ENCODE measurements at places on chromosomes 4 and X. TPM values are rescaled to one million over a fixed set of nuclear protein-coding genes. Genes with fewer than 3 reads are reported as not detected.

DNA sequence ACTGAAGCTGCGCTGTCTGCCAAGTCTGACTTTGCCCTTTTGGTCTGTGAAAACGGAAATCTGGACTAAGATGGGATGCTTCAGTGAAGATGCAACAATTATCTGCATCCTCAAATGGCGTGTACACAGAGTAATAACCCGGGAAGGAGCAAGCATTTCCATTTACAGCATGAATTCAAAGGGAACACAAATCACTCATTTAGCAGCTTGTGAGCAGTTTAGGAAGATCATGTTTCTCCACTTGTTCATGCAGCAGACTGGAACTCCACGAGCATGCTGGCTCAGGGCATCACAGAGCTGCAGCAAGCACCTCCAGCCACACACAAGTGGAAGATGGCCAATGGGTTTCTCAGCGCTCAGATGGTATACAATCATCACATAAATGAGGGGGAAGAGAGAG is 175.5 kb downstream of the NLGN4X start:
- no peaks in the 10 kb centered on the region for H3K27me3 ChIP-seq
- peak overlapping the region; percentile 32 for H3K27ac ChIP-seq

DNA sequence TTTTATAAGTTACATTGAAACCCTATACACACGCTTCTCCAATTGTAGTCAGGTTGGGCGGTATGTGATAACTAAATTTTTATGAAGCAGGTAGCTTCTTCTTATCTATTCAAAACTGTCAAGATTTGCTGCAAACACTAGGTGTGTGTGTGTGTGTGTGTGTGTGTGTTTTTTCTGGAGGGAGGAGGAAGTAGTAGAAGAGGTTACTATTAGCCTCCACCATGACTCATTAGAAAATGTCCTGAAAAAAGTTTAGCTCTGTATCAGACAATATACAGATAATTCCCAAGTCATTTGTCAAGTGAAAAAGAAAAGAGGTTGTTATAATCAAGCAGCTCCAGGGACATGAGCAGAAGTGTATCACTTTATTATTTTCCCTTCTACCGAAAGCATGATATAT is 33.9 kb downstream of the PCDH7 start:
- no peak for DNase-seq
- H3K27ac ChIP-seq: no peak overlapping the region
- H3K4me3 ChIP-seq: no peak overlapping the region
- no peaks in the 10 kb centered on the region for H3K27me3 ChIP-seq
- H3K36me3 ChIP-seq: no peaks in the 10 kb centered on the region

DNA sequence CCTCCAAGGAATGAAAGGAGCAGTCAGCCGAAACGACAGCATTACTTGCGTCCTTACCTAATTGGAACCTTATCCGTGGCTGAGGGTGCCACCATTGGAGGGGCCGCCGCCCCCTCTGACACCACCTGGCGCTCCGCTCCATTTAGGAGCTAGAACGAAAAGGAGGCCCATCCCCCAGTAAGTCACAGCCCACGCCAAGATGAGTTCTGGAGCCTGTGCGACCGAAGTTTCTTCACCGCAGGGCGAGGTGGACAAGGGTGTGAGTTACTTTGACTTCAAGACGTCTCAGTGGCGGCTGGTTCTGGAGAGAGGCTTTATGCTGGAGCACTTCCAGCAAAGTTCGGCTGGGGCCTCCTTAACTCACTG is 729 bp upstream of the IRF2 start:
- H3K27ac ChIP-seq: peak overlapping the region; percentile 62
- peaks cover 30% of the 10 kb centered on the region for H3K4me1 ChIP-seq
- H3K36me3 ChIP-seq: no peaks in the 10 kb centered on the region
- peak overlapping the region; percentile 85 for H3K4me3 ChIP-seq
- no peaks in the 10 kb centered on the region for H3K27me3 ChIP-seq
- DNase-seq: peak; percentile 68

DNA sequence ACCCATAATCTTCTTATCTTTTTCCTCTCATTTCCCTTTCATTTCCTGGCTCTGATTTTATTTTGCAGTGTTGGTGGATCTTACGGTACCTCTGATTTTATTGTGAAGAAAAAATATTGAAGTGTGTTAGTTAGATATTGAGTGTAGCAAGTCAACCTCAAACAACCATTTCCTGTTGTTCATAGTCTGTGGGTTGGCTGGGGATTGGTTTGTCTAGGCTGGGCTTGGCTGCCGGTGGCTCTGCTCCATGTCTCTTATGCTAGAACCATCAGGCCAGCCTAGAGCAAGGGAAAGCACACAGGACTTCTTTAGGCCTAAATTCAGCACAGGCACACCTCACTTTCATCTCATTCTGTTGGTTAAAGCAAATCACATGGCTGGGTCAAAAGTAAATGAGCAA is 383.1 kb upstream of the LCORL start:
- no peak for DNase-seq
- no peak overlapping the region for H3K27ac ChIP-seq
- H3K4me3 ChIP-seq: no peak overlapping the region

- DNase-seq: no peak
- no peak overlapping the region for H3K4me3 ChIP-seq
- H3K27me3 ChIP-seq: no peaks in the 10 kb centered on the region
- H3K27ac ChIP-seq: no peak overlapping the region
- H3K36me3 ChIP-seq: no peaks in the 10 kb centered on the region
These were observed 84.6 kb upstream of the DHX15 start for GRCh38 chr4:24668956-24669355.

- no peak overlapping the region for H3K4me3 ChIP-seq
- no peaks in the 10 kb centered on the region for H3K27me3 ChIP-seq
- no peak for DNase-seq
- H3K4me1 ChIP-seq: no peaks in the 10 kb centered on the region
- H3K36me3 ChIP-seq: no peaks in the 10 kb centered on the region
These were observed 363.9 kb downstream of the KLHL13 start for GRCh38 chrX:117752745-117753144.

- H3K36me3 ChIP-seq: no peaks in the 10 kb centered on the region
- H3K4me3 ChIP-seq: no peak within 1 kb of the TSS
- no peaks in the 10 kb centered on the region for H3K4me1 ChIP-seq
- H3K27me3 ChIP-seq: no peaks in the 10 kb centered on the region
- H3K27ac ChIP-seq: no peak within 1 kb of the TSS
These were observed at the start of gene SHISA3 for GRCh38 chr4:42396752-42397634. Gene SHISA3, plus strand, starts transcription at chr4:42397488. Its CDS starts 569 bp downstream, at chr4:42398057.

GRCh38 chrX:50097071-50097470 is 103.7 kb downstream of the AKAP4 start:
- H3K4me3 ChIP-seq: no peak overlapping the region
- no peaks in the 10 kb centered on the region for H3K36me3 ChIP-seq
- no peaks in the 10 kb centered on the region for H3K4me1 ChIP-seq
- no peaks in the 10 kb centered on the region for H3K27me3 ChIP-seq

GRCh38 chr4:7808181-7808580 is 131.5 kb downstream of the AFAP1 start:
- H3K36me3 ChIP-seq: no peaks in the 10 kb centered on the region
- no peaks in the 10 kb centered on the region for H3K4me1 ChIP-seq
- no peaks in the 10 kb centered on the region for H3K27me3 ChIP-seq
- H3K27ac ChIP-seq: no peak overlapping the region
- no peak overlapping the region for H3K4me3 ChIP-seq

DNA sequence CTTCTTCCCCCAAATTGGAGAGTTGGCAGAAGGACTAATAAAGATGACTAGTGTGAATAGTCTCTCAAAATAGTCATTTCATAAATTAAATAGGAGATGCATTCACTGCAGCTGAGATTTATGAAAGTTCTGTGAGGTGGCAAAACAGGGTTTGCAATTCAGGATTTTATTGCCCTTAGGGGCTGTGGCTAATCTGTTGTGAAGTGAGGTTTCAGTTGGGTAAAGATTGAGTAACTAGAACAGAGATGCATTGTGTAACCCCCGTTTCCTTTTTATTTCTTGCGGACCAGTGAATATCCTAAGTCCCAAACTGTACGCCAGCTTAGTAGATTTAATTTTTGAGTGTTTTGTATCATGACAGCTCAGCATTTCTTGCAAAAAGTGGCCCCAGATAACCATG is 16.2 kb upstream of the SCRG1 start:
- no peaks in the 10 kb centered on the region for H3K27me3 ChIP-seq
- no peak overlapping the region for H3K27ac ChIP-seq
- no peaks in the 10 kb centered on the region for H3K36me3 ChIP-seq

UGT8 gene
- total RNA-seq: not detected

CT45A1 gene
- total RNA-seq: not detected

PAGE3 gene
- total RNA-seq: not detected

MAOB gene
- total RNA-seq: not detected

ADGRL3 gene
- not detected for total RNA-seq

GPR173 gene
- total RNA-seq: 0.36 TPM

GPR50 gene
- total RNA-seq: not detected
